ENCODE measurements at places on chromosomes 2 and 18.

- no peak for DNase-seq
Observed at GRCh38 chr2:888211-888801, 62.3 kb upstream of the SNTG2 start.

- DNase-seq = no peak
Observed at GRCh38 chr2:219448099-219448775, 13.6 kb downstream of the SPEG start.

- no peak for DNase-seq
Observed at GRCh38 chr2:45879406-45879805, 227.9 kb downstream of the PRKCE start.

- DNase-seq = no peak
Observed at GRCh38 chr18:59359576-59359952, 499 bp upstream of the LMAN1 start.

- DNase-seq = no peak
Observed at GRCh38 chr2:46995844-46996243, 80.2 kb upstream of the MCFD2 start.

DNA sequence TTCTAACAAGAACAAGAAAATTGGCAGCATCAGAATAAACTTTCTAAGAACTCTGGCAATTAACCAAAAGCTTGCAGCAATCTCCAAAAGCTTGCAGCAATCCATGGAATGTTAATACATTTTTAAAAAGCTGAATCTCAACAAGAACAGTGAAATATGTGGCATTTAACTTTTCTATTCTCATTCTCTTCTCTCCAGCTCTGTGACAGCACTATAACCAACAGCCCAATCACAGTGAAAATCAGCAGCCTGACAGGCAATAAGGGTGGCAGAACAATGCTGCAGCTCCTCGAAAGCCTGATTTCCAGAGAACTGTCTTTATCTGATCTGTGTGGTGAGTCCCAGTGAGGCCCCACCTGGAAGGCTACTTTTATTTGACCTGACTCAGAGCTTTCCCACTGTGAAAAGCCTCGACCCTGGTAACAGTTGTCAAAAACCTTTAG lies 60.0 kb downstream of the TMEM131 start:
- DNase-seq = no peak

- no peak for DNase-seq
Observed at GRCh38 chr2:234947556-234947955, 4.3 kb upstream of the SH3BP4 start.

- DNase-seq = no peak
Observed at GRCh38 chr2:182868054-182868796, 1.8 kb upstream of the FRZB start.

DNA sequence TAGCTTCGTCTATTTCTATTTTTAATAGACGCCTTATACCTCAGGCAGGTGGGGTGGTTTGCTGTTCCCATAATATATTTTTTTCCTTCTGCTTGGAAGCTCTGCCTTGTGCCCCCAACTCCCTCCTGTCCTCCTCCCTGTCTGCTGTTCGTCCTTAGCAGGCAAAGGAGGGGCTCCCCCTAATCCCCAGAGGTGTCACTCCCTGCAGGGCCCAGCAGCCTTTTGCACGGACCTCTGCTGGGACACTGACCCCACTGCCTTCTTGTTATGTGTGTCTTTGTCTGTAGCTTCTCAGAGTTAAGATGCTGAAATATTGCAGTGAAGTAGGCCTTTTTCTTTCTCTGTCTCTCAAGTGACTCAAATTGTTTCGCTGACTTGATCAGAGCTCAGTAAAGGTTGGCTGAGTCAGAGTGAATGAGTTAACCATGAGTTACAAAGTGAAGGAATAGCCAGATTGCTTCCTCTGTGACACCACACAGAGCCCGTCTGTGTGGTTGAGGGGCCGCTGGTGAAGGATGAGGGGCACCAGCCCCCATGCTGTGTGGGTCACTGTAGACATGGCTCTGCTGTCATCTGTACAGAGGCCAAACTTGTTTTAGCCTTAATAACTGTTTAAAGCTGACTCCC lies 47.7 kb downstream of the PRKCE start:
- no peak for DNase-seq

- DNase-seq = no peak
Observed at GRCh38 chr2:36302911-36303310, 52.7 kb upstream of the CRIM1 start.

DNA sequence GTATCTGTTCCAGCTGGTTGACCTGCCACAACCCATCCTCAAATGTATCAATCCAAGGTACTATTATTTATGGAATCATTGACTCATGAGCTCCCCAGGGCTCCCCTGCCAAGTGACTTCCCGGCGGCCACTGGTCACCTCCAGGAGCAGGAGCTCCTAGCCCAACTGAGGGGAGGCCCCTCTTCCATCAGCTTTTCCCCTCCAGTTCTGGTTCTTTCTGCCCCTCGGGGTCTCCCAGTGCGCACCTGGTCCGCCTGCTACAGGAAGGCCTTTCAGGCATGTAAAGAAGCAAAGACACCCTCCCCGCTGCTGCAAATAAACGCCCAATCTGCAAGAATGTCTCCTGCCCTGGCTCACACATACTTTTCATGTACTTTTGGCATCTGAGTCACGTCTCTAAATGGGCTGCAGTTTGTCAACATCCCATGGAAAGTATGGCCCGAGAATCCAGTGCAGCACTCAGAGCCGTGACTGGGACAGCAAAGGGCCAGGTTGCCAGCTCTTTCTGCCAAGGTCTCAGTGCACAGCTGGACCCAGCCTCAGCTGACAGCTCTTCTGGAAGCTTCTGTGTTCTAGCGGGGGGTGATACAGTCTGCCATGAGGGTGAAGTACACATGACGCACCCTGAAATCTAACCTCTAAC lies 41.4 kb downstream of the KLHL29 start:
- no peak for DNase-seq

GRCh38 chr2:101893681-101894381 lies 97.9 kb upstream of the IL1R2 start:
- DNase-seq = no peak

GRCh38 chr2:14387332-14387731 lies 245.2 kb upstream of the LRATD1 start:
- DNase-seq = no peak

DNA sequence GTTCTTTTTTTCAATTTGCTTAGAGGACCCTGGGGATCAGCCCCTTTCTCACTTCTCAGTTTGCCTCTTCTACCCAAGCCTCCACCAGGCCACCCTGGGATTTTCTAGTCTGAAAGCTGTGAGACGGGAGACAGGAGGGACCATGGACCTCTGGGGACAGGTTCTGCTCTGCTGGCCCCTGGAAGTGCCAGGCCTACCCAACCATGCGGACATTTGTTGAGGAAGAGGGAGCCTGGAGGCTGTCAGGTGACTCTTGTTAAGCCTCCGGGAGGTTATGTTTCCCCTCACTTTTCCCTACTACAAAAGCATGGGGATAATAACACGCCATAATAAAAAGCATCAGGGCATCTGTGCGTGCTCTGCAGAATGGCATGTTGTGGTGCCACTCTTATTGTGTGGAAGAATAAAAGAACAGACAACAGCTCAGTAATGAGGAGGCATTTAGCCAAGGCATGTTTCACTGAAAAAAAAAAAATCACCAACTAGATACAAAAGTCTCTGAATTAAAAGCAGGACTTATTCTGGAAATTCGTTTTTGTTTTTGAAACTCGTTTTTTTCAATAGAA lies 48.3 kb upstream of the PLA2R1 start:
- no peak for DNase-seq

- no peak for DNase-seq
Observed at GRCh38 chr18:31513189-31513935, 15.4 kb downstream of the DSG2 start.

GRCh38 chr2:150978053-150978452 lies 283.6 kb downstream of the RBM43 start:
- no peak for DNase-seq

GRCh38 chr18:5527603-5528002 lies 16.2 kb downstream of the EPB41L3 start:
- DNase-seq = no peak

DNA sequence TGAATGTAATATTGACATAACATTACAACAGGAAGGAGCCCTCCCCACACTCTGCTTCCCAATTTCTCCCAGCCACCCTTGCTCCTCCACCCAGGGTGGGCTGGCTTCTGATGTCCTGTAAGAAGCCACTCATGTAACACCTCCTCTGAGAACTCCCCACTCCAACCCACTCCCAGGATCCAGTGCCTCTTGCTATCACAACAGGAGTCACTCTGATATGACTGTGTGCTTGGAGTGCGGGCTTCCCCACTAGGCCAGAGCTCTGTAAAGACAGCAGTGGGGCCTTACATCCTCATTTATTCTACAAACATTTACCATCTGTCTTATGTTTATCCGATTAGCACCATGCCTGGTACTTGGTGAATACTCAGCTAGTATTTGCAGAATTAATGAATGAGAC lies 65.1 kb downstream of the PTGR3 start:
- no peak for DNase-seq
